Body of pancreas (tissue), 4 donors: ENCODE measurements at places on chromosomes 7 and 10.

GRCh38 chr10:35040760-35041501 lies 49.2 kb downstream of the CUL2 start:
- peaks cover 8% of the 10 kb centered on the region for H3K4me1 ChIP-seq
- DNase-seq, result no peak
- H3K4me3 ChIP-seq, result no peak overlapping the region
- peaks cover 7% of the 10 kb centered on the region for H3K36me3 ChIP-seq
- H3K27me3 ChIP-seq, result no peaks in the 10 kb centered on the region
- H3K27ac ChIP-seq, result no peak overlapping the region

DNA sequence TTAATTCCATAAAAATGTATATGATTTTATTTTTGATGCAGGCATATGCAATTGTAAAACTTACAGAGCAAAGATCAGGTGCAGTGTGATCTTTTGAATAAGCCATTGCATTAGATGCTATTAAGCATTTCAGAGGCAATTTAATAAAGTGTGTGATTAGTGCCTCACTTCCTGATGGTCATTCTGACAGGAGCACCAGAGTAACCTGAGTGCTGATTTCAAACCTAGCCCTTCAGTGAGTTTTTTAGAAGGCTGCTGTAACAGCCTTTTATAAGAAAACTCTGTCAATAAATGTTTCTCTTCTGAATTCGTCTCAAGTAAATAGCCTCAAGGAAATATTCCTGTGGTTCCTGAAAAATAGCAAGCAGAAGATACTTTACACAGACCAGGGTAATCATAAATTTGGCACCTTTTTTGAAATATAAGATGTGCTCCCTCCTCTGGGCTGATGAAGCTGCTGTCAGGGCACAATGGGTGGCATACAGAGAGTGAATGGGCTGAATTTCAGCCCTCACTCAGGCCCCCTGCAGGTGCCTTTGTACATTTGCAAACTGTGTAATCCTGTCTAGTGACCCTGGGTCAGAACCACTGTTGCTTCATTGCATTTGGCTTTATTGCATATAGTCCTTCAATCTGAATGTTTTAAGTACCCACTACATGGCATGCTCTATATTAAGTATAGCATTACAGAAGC lies 193.7 kb upstream of the CSTF2T start:
- H3K27me3 ChIP-seq, result no peaks in the 10 kb centered on the region
- peaks cover 27% of the 10 kb centered on the region for H3K4me1 ChIP-seq
- no peak for DNase-seq
- no peak overlapping the region for H3K4me3 ChIP-seq
- H3K27ac ChIP-seq, result no peak overlapping the region

DNA sequence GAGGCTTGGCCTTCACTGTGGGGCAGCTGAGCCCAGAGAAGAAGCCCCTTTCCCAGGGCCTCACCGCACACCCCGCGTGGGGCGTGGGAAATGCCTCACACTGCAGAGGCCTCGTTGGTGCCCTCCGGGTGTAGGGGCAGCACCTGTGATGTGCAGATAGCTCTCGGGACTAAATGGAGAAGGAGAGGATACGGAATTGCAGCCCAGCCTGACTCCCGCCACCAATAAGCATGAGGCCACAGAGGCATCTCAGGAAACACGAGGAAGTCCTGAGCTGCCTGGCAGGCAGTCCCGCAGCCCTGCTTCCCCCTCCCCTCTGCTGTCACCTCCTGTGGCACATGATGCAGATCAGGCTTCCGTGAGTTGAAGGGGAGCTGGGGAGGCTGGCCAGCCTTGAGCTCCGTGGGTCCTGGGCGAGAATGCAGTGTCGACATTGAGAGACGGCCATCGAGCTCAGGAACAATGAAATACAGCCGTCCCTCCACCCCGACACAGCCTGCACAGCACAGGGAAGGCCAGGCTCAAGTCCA lies 59.6 kb upstream of the PPP2R2D start:
- H3K36me3 ChIP-seq, result no peaks in the 10 kb centered on the region
- no peak for DNase-seq
- H3K27me3 ChIP-seq, result no peaks in the 10 kb centered on the region
- no peak overlapping the region for H3K4me3 ChIP-seq
- H3K27ac ChIP-seq, result no peak overlapping the region
- H3K4me1 ChIP-seq, result no peaks in the 10 kb centered on the region

DNA sequence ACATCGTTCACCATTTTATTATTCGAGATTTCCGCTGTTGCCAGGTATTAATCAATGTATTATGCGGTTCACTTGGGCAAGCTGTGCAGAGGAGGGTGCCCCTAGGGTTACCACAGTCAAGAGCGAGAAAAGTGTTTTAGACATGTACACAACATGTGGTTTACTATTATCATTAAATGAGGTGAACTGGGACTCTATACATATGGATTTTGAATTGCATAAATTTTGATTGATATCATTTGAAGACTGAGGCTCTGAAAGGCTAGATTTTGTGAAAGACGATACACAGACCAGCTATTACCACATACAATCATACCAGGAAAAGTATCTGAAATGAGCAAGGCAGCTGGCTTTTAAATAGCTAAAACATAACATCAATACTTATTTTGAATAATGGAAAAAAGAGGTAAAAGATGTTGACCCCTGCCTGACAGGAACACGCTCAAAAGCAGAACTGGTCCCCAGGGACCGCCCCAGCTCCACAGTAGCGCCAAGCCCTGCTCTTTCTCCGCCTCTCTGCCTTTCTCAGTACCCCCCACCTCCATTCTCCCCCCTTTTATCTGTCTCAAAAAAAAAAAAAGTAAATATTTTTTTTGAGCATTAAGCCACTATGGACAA lies 413.4 kb upstream of the MKI67 start:
- H3K4me1 ChIP-seq, result peaks cover 8% of the 10 kb centered on the region
- DNase-seq, result no peak
- H3K4me3 ChIP-seq, result no peak overlapping the region
